ENCODE measurements at places on chromosomes 12 and 14.

DNA sequence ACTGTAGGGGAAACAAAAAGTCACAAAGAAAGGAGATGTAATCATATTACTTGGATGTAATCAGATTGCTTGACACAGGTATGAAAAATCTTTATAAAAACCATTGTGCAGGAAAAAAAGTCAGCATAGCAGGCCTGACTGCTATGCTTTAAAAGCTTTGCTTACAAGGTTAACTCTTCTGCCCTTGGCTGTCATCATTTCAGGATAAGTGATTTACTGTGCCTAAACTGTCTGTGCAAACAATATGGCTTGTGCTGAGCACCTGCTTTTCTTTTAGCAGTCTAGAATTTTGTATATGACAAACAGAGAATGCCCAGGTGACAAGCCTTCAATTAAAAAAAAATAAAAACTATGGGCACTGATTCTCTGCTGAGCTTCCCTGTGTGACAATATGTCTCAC lies 63.8 kb upstream of the PLEKHG7 start:
- DNase-seq: no peak

DNA sequence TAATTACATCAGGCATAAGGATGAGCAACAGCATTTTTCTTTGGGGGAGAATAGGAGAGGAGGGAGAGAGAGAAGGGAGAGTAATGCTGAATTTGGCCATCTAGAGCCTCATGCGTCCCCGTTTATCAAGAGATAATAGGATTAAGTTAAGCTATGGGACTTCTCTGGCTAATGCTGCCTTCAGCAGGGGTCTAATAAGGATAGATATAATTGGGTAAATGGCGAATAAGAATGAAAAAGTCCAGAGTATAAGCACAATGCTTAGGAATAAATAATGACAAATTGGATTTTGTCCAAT lies 470.0 kb downstream of the EGLN3 start:
- DNase-seq: no peak

GRCh38 chr12:105706321-105706972 lies 376.0 kb downstream of the C12orf75 start:
- DNase-seq: no peak

- DNase-seq: no peak
Observed at GRCh38 chr12:96907671-96908422, 790 bp downstream of the NEDD1 start.

GRCh38 chr12:16946704-16947103 lies 340.7 kb upstream of the LMO3 start:
- no peak for DNase-seq

GRCh38 chr12:131208425-131208824 lies 254.7 kb downstream of the ADGRD1 start:
- no peak for DNase-seq

- no peak for DNase-seq
Observed at GRCh38 chr14:32426586-32427388, 97.7 kb downstream of the AKAP6 start.

GRCh38 chr14:20723488-20723887 lies 22.2 kb upstream of the EDDM3A start:
- DNase-seq: no peak

- peak; percentile 9 for DNase-seq
Observed at GRCh38 chr12:107990325-107990724, 138.8 kb upstream of the WSCD2 start.

GRCh38 chr12:108043286-108043685 lies 85.8 kb upstream of the WSCD2 start:
- DNase-seq: no peak

- no peak for DNase-seq
Observed at GRCh38 chr12:28506271-28506670, 316.0 kb downstream of the CCDC91 start.

- no peak for DNase-seq
Observed at GRCh38 chr14:39446131-39446744, 14.0 kb upstream of the FBXO33 start.

DNA sequence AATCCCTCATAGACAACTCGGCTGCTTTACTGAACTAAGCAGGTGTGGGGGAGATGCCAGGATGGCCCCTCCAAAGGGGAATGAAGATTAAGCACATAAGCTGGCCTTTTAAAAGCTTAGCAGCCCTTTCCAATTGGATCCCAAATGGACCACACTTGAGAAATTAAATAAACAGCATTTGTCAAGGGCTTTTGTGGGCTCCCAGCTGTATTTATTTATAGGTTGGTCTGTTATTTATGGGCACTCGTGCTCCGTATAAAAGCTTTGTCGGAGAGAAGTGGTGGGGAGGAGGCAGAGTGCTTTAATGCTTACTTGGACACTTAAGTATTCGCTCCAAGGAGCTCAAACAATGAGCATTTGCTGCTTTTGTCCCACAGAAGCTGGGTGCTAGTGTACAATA lies 580.2 kb downstream of the MED13L start:
- no peak for DNase-seq

DNA sequence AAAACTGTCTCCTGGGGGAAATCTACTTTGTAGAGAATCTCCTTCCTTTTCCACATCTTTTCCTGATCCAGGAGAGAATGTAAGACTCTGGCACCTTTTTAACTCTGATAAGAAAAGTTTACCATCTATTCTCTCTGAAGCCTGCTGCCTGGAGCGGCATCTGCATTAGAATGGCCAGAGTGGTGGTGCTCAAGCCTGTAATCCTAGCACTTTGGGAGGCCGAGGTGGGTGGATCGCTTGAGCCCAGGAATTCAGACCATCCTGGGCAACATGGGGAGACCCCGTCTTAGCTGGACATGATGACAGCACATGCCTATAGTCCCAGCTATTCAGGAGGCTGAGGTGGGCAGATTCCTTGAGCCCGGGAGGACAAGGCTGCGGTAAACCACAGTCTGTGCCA lies 1.4 kb upstream of the CHFR start:
- no peak for DNase-seq

DNA sequence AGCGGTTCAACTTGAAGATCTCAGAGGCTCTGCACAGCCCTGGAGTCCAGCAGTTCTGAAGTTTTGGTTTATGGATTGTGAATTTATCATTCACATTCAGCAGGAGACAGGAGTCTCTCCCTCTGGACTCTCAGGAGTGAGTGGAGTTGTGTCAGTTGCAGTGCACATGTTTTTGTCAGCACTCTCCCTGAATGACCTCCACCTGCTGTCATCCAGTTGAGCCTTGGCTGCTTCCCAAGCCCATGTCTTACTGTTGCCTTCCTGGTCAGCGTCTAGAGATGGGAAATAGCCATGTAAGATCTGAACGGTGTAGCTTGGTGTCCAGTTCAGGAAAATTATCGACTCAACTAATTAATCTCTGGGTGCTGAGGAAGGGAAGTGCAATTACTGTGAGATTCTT lies 133.2 kb downstream of the PRKCH start:
- DNase-seq: no peak

- peak; percentile 43 for DNase-seq
Observed at GRCh38 chr14:35932659-35933159, 106.6 kb downstream of the BRMS1L start.

DNA sequence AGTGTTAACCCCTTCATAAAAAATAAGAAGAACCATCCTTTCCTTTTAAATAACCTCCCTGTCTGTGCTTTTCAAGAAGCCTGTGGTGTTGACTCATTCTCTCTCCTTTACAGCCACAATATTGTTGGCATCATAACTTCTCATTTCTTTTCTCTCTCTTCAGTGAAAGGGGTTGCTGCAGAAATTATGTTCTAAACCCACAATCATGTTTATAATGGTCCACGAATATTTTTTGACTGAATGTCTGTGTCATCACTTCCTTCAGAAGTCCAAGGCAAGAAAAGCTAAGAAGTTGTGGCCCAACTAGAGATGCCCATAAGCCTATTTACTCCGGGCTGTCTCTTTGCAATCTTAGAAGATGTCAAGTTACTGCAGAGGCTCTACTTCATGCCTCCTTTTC lies 488.3 kb downstream of the APAF1 start:
- no peak for DNase-seq

GRCh38 chr12:64633011-64633939 lies 23.0 kb downstream of the RASSF3 start:
- DNase-seq: no peak

GRCh38 chr14:36656687-36657398 lies 4.8 kb upstream of the PAX9 start:
- DNase-seq: no peak

Data from T-cell (primary cell).